NCI-H2029 (cell line): ENCODE measurements at places on chromosomes 3 and 15.
A peak's percentile ranks its signal among the peaks of the same experiment; 100 is the strongest.

- DNase-seq = no peak
These were observed 55.7 kb downstream of the MB21D2 start for GRCh38 chr3:192861972-192862371.

- peak; percentile 63 for DNase-seq
These were observed 1.1 kb downstream of the DIPK2A start for GRCh38 chr3:143972505-143973258.

GRCh38 chr3:3366386-3366785 lies 186.9 kb upstream of the CRBN start:
- DNase-seq = no peak

- no peak for DNase-seq
These were observed 5.2 kb downstream of the ITIH1 start for GRCh38 chr3:52782412-52783210.

DNA sequence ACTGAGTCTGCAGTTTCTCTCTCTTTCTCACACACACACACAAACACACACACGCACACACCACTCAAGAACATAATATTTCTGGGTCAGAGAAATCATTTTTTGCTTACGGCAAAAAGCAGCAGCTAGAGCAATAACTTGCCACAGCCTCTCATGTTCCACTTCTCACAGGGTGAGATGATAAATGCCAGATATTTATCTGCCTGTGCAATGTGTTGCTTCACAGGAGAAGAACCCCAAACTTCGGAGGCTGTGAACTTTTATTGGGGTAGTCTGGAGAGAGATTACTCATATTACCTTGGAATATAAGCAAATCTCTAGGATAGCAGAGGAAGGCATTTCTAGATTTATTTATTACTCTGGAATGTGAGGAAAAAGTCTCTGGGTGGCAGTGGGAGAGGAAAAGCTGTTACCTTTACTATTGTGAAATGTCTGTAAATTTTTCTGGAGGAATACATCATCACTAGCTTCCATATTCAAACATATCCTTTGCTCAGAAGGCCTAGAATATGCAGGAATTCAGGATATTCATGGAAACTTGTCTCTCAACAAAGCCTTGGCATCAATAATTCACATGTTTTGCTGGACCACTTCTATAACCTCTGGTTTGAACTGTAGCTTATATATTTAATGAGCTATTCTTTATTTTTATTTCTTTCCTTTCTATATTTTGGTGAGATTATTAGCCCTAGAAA lies 369.2 kb downstream of the NSUN3 start:
- DNase-seq = no peak

GRCh38 chr15:37109168-37109871 lies 9.0 kb upstream of the MEIS2 start:
- DNase-seq = no peak

DNA sequence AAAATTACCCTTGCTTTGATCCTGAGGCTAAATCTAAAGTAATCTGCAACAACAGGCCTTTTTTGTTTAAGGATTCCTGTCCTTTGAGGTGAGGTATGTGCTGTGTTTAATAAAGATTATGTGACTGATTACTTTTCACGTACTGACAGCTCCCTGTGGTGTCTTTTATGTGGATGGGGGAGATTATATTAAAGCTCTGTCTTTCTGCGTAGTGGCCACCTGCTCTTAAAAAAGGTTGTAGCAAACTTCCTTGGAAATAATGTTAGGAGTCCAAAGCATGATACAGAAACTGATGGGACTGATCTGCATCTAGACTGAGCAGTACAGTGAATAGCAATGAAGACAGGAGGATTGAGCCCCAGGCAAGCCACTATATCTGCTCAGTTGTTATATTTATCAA lies 453.0 kb upstream of the GOLIM4 start:
- DNase-seq = no peak

DNA sequence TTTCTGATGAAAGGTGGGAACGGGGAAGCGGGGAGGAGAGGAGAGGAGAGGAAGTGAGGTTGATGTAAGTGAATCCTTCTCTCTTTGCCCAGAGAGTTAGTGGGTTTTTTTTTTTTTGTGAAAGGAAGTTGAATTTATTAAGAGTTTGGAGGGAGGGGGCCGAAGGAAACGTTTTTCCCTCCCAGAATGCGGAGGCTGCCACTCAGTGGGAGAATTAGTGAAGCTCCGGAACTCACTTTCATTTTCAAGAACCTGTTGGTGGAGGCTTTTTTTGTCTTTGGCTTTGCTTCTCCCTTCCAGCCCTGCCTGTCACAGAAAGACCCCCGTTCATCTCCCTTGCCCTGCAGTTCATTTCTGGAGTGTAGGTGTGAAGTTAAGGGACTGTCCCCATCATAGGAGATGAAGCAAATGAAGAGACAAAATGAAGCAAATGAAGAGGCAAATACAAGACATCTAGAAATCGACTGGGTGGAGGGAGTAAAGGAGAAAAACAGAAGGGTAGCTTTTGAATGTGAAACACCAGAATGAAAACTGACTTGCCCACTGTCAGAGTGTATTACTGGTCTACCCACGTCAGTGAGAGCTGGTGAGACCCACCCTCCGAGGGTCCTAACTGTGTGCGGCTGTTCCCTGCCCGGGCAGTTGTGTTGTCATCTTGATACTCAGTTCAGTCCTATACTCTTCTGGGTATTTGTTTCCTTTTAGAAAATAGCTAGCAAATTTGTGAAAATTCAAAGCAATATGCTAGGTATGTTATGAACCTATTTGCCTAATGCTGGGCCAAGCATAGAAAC lies 91.5 kb downstream of the ITPR1 start:
- no peak for DNase-seq

DNA sequence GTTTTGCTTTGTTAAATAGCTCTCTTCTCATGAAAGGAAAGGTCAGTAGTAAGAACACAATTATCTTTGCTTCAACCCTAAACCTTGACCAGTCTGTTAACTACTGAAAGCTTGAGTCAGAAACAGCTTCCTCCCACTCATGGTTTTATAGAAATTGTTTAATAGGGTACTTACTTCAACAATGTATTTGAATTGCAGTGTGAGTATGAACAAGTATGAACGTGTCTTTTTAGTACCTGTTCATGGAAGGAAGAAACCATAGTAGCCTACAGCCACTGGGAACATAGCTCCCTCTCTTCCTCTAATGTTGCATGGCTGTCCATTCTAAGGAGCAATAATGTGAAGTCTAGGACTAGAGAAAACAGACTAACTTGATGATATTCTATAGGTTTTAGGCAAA lies 311.0 kb downstream of the MCTP2 start:
- no peak for DNase-seq

DNA sequence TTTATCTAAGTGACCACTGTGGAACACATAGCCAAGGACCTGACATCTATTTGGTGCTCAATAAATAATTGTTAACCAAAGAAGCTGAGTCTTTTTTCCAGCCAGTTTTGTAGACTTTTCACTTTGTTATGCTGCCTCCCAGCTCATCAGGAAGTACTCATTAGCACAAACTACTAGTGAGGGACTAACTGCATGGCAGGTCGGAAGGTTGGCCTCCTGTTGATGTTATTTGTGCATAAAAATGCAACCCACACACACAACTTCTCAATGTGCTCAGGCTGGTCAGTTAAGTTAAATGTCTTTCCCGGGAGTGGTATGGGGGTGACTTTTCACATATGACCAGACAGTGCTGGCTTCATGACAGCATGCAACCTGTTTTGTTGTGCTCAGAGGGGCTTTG lies 263.0 kb upstream of the TOPAZ1 start:
- no peak for DNase-seq

DNA sequence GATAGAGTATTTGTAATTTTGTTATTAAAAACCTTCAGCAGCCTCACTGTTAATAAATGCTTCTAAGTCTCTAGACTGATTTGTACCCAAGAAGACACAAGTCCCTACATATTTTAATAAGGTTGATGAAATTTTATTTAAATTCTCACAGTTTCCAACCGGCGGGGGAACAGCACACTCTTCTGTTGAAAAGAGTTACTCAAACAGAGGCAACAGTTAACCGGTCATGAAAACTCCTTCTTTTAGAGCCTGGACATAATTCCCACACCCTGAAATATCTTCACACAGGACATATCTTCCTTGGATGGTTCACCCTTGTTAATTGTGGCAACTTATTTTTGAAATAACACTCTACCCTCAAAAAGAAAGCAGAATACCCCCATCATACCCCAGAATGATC lies 278.8 kb downstream of the FOXP1 start:
- no peak for DNase-seq

- no peak for DNase-seq
These were observed 127.9 kb downstream of the DMXL2 start for GRCh38 chr15:51494411-51495314.

DNA sequence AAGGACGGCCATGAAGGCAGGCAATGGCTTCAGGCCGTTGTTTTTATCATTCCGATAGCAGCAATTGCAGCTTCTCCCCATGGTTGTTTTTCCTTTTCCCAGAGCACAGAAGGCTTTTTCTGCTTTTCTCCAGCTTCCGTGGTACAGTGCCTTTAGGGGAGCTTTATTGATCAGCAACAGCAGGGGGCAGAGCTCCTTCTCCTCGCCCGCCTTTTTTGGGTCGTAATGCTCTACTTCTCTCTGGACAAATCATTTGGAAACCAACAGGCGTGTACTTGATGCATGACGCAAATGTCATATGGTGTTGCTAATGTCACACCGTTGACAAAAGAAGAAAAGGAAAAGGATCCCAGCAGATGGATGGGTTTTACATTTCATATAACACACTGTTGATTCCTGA lies 79.7 kb upstream of the SNRK start:
- DNase-seq = no peak

GRCh38 chr3:197352382-197352781 lies 54.0 kb upstream of the DLG1 start:
- DNase-seq = no peak

DNA sequence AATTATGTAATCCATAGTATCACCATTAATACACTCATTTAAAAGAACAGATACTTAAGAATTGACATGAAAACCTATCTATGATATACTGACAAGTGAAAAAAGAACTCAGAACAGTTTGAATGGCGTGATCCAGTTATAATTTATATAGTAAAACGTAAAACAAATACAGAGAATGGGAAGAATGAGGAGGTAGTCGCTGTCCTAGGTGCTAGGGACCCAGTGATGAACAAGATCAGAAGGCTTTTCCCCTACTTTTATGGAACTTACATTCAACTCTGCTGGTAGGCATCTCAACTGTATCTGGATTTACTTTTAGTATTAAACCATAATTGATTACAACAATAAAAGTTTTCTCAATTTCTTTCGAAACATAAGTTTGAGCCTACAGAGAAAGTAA lies 31.8 kb downstream of the GSK3B start:
- DNase-seq = no peak

DNA sequence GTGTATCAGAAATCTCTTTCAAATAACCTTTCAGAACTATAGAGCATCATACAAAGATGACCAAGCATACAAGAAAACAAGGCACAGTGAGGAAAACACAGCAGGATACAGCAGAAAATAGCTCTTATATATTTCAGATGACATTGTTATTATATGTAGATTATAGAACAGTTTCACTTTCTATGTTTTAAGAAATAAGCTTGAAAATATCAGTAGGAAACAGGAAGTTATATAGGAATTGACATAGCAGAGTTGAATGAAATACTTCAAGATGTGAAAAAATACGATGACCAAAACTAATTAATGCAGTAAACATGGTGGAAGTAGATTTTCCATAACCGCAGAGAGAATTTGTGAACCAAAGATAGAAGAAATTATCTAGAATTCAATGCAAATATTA lies 75.2 kb downstream of the LYSMD4 start:
- DNase-seq = no peak

- peak; percentile 46 for DNase-seq
These were observed 21.2 kb upstream of the LMOD3 start for GRCh38 chr3:69143612-69144011.

DNA sequence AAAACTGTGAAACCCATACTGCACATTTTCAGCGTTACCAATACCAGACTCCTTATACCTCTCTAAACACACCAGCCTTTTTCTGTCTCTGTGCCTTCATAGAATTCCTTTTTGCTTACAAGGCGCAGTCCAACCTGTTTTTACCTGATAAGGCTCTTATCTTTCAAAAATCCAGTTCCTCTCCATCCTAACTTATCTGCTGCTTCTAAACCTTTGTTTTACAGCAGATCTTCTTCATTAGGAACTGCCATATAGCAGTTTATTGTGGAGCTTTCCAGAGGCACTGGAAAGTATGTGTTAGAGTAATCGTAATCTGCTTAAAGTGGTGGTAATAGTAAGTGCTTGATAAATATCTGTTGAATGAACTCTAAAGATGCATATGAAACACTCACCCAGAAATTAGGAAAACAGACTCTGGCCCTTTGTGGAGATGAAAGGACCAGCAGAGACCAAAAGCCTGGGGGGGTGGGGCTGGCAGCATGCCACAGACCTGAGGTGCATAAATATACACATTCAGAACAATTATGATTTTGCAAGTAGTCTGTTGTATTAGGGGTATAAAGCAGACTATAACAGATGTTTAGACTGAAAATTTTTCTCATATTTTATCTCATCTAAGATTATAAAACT lies 29.3 kb downstream of the PPP2R3A start:
- no peak for DNase-seq

- no peak for DNase-seq
These were observed 69.4 kb downstream of the SRGAP3 start for GRCh38 chr3:9179826-9180763.
